H1 (cell line): ENCODE measurements at places on chromosomes 7 and 10.

DNA sequence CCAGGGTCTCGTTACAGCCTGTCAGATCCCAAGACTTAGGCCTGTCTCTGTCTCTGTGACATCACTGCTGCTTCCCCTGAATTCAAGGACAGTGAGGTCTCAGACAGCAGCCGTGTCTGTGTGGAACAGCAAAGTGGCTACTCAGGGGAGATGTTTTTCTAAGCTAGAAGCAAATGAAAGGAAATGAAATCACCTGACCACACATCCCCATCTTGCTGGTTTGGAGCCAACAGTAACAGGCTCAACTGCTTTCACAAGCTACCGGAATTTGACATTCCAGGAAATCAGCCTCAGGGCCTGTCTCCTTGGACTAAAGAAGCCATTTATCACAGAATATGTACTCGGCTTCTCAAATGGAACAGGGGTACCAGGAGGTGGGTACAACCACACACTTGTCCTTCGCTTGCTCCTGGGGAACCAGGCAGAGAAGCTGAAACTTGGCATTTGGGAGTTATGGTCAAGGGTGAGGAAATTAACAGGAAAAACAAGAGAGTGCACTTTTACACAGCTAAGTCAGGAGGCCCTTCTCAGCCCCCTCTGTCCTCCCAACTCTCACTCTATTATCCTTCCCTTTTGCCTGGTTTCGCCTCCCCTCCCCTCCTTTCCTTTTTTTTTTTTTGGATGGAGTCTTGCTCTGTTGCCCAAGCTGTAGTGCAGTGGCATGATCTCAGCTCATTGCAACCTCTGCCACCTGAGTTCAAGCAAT lies 73.2 kb downstream of the SPDYE5 start:
- DNase-seq: no peak
- H3K4me1 ChIP-seq: no peaks in the 10 kb centered on the region
- H3K36me3 ChIP-seq: peaks cover 30% of the 10 kb centered on the region
- H3K4me3 ChIP-seq: no peak overlapping the region

- H3K4me1 ChIP-seq: no peaks in the 10 kb centered on the region
- no peak for DNase-seq
- H3K36me3 ChIP-seq: no peaks in the 10 kb centered on the region
- H3K4me3 ChIP-seq: no peak overlapping the region
Observed at GRCh38 chr10:125692601-125693523, 9.9 kb upstream of the TEX36 start.

DNA sequence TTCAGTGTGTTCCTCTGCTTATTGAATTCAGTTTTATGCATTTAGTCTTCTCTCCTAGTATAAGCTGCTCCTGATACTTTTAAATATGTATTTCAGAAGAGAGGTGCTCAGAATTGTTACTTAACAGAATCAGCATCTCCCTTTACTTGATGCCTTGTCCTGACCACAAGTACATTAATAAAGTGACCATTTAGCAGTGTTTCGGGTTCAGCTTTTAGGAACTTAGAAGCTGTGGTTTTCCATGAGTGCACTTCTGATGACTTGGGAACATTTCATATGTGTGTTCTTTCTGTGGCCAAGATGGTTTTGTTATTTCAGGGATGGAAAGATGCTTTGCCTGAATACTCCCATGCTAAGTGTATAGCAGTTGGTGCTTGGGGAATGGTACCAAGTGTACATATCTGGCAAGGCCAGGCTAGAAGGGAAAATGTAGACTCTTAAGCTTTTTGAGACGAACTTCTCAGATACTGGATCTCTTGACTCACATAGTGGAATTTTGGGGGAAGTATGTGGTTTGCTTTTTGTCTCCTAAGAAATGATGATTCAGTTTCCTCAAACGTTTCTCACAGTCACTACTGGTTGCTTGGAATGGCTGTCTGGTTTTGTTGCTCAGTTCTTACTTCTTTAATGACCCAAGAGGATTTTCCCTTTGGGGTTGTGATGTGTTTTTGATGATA lies 17.2 kb downstream of the SGPL1 start:
- H3K36me3 ChIP-seq: peaks cover 8% of the 10 kb centered on the region; the same call in 1 of the 2 replicates
- no peaks in the 10 kb centered on the region for H3K4me1 ChIP-seq

DNA sequence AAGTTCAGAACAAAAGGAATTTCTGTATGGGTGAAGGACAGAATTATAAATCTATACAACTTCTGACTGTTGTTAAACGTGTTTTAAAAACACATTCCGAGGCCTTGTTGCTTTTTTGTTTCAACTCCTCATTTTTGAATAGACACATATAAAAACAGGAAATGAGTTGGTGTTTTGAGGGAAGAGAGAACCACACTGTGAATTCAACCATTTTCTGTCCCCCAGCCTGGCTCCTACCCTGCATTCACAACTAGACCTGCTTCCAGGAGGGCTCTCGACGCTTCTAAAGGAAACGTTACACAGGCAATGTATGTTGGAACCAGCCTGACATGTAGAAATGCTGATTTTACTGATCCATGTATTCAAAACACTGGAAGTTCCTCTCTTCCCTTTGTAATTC lies 76.5 kb downstream of the OR13A1 start:
- H3K36me3 ChIP-seq: no peaks in the 10 kb centered on the region
- no peak overlapping the region for H3K27ac ChIP-seq
- H3K4me1 ChIP-seq: peaks cover 2% of the 10 kb centered on the region; the same call in 1 of the 2 replicates
- no peaks in the 10 kb centered on the region for H3K27me3 ChIP-seq
- no peak overlapping the region for H3K4me3 ChIP-seq

DNA sequence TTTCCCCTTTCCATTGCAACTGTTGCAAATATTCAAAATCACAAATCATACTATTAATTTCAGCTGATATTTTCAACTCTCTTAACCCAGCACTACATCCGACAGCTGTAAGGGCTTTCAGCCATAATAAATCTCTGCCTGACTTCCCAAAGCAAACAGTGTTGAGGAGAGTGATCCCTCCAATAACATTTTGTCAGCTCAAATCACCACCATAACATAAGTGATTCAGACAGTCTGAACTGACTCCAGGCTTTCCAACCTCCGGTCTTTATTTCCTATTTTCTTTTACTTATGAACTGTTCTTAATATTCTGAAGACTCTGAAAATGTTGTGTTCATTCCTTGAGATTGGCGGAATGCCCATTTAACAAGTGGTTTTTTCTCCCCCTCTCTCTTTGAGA lies 1085.9 kb downstream of the GATA3 start:
- H3K27ac ChIP-seq: no peak overlapping the region
- no peak for DNase-seq
- H3K27me3 ChIP-seq: no peaks in the 10 kb centered on the region
- no peaks in the 10 kb centered on the region for H3K36me3 ChIP-seq

GRCh38 chr7:157490465-157490912 lies 153.7 kb downstream of the DNAJB6 start:
- H3K4me3 ChIP-seq: no peak overlapping the region
- no peaks in the 10 kb centered on the region for H3K27me3 ChIP-seq
- no peaks in the 10 kb centered on the region for H3K36me3 ChIP-seq
- H3K27ac ChIP-seq: no peak overlapping the region
- no peak for DNase-seq

DNA sequence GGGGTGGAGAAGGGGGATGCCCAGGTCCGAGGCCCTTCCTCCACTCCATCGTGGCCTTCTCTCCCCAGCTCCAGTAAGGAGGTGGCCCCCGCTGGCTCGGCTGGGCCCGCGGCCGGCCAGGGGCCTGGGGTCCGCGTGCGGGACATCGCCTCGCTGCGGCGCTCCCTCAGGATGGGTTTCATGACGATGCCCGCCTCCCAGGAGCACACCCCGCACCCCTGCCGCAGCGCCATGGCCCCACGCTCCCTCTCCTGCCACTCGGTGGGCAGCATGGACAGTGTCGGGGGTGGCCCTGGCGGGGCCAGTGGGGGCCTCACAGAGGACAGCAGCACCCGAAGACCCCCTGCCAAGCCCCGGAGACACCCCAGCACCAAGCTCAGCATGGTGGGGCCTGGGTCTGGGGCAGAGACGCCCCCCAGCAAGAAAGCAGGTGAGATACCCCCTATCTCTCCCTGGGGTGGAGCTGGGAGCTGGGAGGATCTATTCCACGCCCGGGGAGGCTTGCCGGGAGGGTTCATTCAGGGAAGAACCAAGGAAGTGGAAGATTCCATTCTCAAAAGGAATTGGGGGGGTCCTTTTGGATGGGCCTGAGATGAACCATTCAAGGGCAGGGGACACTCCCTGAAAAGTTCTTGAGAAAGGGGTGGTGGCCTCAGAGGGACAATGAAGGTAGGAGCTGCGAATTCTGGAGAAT lies 3.2 kb downstream of the NYAP1 start:
- H3K27me3 ChIP-seq: no peaks in the 10 kb centered on the region
- H3K4me3 ChIP-seq: no peak overlapping the region
- H3K4me1 ChIP-seq: peaks cover 14% of the 10 kb centered on the region
- no peak for DNase-seq

- no peaks in the 10 kb centered on the region for H3K36me3 ChIP-seq
- no peak overlapping the region for H3K27ac ChIP-seq
- H3K27me3 ChIP-seq: no peaks in the 10 kb centered on the region; the same call in 1 of the 2 replicates
- no peak overlapping the region for H3K4me3 ChIP-seq
- H3K4me1 ChIP-seq: no peaks in the 10 kb centered on the region; the same call in 1 of the 2 replicates
Observed at GRCh38 chr10:110147961-110148360, 59.4 kb upstream of the MXI1 start.

DNA sequence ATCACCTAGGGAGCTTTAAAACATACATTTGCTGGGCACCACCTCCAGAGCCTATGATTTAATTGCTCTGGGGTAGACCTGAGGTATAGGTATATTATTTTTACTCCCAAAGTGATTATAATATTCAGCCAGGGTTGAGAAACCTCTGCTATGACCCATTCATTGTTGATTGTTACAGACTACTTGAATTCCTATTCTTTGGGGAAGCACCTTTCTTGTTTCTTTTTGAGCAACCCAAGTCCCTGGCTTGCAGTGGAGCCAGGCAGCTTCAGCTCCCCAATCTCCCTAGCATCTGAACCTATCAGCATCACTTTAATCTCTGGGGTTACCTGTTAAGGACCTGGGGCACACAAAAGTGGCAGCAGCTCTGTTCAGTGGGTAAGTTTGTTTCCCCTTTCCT lies 8.6 kb downstream of the PRKG1 start:
- DNase-seq: no peak
- 0 out of 2 replicates have a peak overlapping the region, but pooled peaks have one; percentile 51 for H3K27ac ChIP-seq
- H3K4me1 ChIP-seq: peaks cover 21% of the 10 kb centered on the region

- no peak overlapping the region for H3K4me3 ChIP-seq
- H3K27ac ChIP-seq: no peak overlapping the region
- no peak for DNase-seq
- H3K36me3 ChIP-seq: no peaks in the 10 kb centered on the region
Observed at GRCh38 chr7:96238474-96238873, 83.4 kb downstream of the SLC25A13 start.

- no peak for DNase-seq
- H3K27me3 ChIP-seq: no peaks in the 10 kb centered on the region
- H3K4me3 ChIP-seq: no peak overlapping the region
- H3K36me3 ChIP-seq: no peaks in the 10 kb centered on the region
- no peak overlapping the region for H3K27ac ChIP-seq
- H3K4me1 ChIP-seq: no peaks in the 10 kb centered on the region
Observed at GRCh38 chr7:106692450-106693051, 31.6 kb upstream of the CCDC71L start.

DNA sequence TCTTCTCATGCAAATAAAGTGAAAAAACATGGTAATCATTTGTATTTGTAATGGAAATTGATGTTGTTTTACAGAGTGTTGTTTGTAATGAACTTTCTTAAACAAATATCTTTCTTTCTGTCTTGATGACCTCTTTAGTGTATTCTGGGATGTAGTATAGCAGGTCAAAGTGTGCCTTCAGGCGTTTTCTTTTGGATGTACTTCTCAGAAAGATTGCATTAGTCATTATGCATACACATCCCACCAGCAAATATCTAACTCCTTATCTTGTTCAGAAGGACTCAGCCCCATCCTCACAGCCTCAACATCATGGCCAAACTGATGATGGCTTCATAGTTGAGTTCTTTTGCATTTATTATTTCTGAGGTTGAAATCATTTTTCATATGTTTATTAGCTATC lies 124.7 kb downstream of the LRRC18 start:
- no peaks in the 10 kb centered on the region for H3K36me3 ChIP-seq
- no peaks in the 10 kb centered on the region for H3K4me1 ChIP-seq
- H3K27me3 ChIP-seq: 0 out of 2 replicates have a peak, but pooled peaks cover 6% of the 10 kb centered on the region
- no peak overlapping the region for H3K4me3 ChIP-seq
- DNase-seq: no peak
- H3K27ac ChIP-seq: no peak overlapping the region

- no peaks in the 10 kb centered on the region for H3K27me3 ChIP-seq
- H3K27ac ChIP-seq: no peak overlapping the region
- H3K4me1 ChIP-seq: no peaks in the 10 kb centered on the region
Observed at GRCh38 chr10:51658000-51658399, 41.4 kb downstream of the CSTF2T start.

- no peaks in the 10 kb centered on the region for H3K36me3 ChIP-seq
- no peak for DNase-seq
- H3K4me1 ChIP-seq: no peaks in the 10 kb centered on the region
- H3K27ac ChIP-seq: no peak overlapping the region
- no peak overlapping the region for H3K4me3 ChIP-seq
Observed at GRCh38 chr10:62996925-62997324, 136.2 kb upstream of the NRBF2 start.

GRCh38 chr7:100967292-100967863 lies 2.0 kb upstream of the MUC12 start:
- H3K27me3 ChIP-seq: peaks cover 3% of the 10 kb centered on the region
- no peak for DNase-seq
- H3K4me3 ChIP-seq: peak overlapping the region; percentile 64

DNA sequence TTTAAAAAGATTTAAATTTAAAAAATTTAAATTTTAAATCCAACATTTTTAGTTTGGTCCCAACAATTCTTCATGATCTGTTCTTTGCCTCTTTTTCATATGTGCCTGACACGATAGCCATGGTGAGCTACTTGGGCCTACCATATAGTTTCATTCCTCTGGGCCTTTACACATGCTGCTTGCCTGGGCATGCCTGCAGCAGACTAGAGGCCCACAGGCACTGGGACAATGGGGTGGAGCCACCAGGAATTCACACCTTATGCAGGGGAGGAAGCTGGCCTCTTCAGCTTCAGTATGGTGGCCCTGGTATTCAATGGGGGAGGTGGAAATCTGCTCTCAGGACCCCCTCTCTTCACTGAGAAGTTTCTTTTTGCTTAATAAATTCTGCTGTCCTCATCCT lies 37.8 kb upstream of the ZNF365 start:
- DNase-seq: no peak
- H3K36me3 ChIP-seq: no peaks in the 10 kb centered on the region
- no peaks in the 10 kb centered on the region for H3K4me1 ChIP-seq
- no peak overlapping the region for H3K4me3 ChIP-seq
- H3K27ac ChIP-seq: no peak overlapping the region

DNA sequence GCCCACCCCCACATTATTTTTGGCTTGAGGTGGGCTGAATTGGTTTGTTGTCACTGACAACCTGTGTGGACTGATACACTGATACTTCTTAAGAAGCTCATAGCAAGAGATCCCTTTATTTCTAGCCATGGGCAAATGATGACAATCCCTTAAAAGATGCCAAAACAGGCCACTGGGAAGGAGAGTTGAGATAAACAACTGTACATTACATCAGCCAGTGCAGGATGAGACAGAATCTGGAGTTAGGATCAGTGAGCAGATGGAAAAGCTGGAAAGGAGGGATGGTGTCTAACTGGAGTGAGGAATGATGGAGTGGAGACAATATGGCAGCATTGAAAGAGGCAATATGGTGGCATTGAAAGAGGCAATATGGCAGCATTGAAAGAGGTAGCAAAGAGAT lies 195.9 kb upstream of the LYZL2 start:
- H3K27ac ChIP-seq: no peak overlapping the region
- DNase-seq: no peak
- H3K36me3 ChIP-seq: no peaks in the 10 kb centered on the region
- no peaks in the 10 kb centered on the region for H3K4me1 ChIP-seq
- no peak overlapping the region for H3K4me3 ChIP-seq
